Activated CD4-positive, alpha-beta T cell treated with anti-CD3 and anti-CD28 coated beads, Interleukin-2, Interleukin-6, amounts not matched to agents 100 ng/mL and 50 ng/mL, durations not matched to agents 16 hours and 8 hours (primary cell): ENCODE measurements at places on chromosomes 6 and 20.

- DNase-seq: no peak
Observed at GRCh38 chr20:46283426-46284039, 24.8 kb downstream of the CDH22 start.

DNA sequence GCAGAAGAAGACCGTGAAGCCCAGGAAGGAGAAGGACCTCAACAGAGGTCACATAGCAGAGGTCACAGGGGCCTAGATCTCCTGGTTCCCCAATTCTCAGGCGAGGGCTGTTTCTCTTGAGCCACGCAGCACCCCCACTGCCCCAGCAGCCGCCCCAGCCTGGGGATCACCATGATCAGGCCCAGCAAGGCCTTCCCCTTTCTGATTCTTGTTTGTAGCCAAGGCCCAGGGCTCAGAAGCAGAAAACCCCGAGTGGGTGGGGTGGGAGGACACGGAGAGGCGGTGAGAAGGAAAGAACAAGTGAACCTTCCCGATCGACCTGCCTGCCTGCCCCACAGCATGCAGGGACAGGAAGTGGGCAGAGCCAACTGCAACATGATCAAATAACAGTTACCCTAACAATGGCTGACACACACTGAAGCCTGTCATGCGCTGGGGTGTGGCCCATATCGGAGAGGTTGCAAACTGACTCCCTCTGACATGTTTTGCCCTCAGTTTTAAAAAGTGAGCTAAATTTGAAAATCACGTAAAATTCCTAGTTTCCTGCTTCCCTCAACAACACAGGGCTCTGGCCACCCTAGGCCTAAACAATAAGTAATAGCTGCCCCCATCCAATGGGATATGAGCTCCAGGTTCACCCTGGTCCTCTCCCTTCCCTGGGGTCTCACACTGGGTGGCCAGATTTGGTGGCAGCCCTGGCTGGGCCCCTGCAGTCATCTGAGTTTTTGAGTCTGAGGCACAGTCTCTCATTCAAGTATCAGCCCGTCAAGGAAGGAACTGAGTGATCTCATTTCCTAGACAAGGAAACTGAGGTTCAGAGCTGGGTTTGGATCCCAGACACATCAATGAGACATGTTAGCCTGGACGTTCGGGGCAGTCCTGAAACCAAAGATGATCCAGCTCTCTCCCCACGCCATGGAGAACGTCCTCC is 6.5 kb downstream of the PEDS1 start:
- peak; percentile 83 for DNase-seq

DNA sequence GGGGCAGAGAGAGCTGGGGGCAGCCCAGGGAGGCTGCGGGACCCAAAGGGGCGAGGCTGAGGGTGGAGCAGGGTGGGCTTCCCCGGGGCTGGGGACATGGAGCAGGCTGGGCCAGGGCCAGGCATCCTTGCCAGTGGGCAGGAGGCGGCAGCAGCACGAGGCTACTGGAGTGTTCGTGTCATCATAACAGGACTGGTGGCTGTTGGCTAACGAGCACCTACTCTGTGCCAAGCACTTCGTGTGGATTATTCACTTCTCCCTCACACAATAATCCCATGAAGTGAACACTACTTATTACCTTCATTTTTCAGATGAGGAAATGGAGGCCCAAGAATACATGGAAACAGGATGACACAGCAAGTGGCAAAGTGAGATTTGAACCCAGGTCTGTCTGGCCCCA is 41.7 kb downstream of the GRM4 start:
- DNase-seq: no peak

GRCh38 chr6:81666481-81666880 is 86.0 kb downstream of the TENT5A start:
- no peak for DNase-seq

- DNase-seq: peak; percentile 85
Observed at GRCh38 chr6:24743265-24743943, 24.4 kb upstream of the C6orf62 start.

- no peak for DNase-seq
Observed at GRCh38 chr6:104396077-104396476, 463.6 kb downstream of the HACE1 start.

- DNase-seq: peak; percentile 83
Observed at GRCh38 chr6:159134701-159135364, 34.4 kb upstream of the FNDC1 start.

DNA sequence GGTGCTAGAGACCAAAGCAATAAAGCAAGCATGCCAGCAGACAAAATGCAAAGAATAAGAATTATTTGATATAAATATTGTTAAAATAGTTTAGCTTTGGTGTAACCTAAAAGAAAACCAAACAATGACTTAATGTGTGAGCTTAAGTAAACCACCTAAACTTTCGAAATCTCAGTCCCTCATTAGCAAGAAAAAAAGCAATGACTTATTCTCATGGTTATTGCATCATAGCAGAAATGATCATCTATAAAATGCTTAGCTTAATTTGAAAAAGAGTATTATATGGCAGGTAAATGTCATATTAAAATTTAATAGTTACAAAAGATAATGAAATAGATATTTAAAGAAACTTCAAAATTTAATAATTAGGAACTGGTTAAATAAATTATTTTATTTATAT is 1395.7 kb upstream of the EYS start:
- no peak for DNase-seq

GRCh38 chr20:63830841-63831588 is at the start of gene ZBTB46:
Gene ZBTB46, minus strand, starts transcription at chr20:63831264. Its CDS starts 40,507 bp downstream, at chr20:63790757.
- peak; percentile 44 for DNase-seq

GRCh38 chr6:166658115-166658791 is 31.2 kb upstream of the RPS6KA2 start:
- DNase-seq: no peak

DNA sequence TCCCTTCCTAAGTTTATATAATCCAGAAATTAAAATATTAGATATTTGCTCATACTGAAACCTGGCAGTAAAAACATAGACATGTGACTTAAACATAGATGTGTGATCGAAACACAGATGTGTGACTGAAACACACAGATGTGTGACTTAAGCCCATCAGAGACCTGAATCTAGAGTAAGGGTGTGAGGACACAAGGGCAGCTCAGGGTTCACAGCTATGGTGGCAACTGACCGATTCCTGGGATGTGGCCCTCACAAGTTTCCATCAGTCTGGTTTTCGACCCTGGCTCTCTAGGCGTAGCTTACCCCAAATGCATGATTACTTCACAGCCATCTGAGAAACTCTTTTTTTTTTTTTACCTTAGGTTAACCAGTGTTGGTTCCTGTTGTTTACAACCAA is 137.0 kb downstream of the NRN1 start:
- DNase-seq: no peak

GRCh38 chr6:82006027-82006738 is 241.4 kb downstream of the IBTK start:
- peak; percentile 34 for DNase-seq

GRCh38 chr6:167469672-167470071 is 144.8 kb downstream of the TTLL2 start:
- no peak for DNase-seq

- DNase-seq: no peak
Observed at GRCh38 chr6:142675517-142675916, 269.5 kb downstream of the HIVEP2 start.

DNA sequence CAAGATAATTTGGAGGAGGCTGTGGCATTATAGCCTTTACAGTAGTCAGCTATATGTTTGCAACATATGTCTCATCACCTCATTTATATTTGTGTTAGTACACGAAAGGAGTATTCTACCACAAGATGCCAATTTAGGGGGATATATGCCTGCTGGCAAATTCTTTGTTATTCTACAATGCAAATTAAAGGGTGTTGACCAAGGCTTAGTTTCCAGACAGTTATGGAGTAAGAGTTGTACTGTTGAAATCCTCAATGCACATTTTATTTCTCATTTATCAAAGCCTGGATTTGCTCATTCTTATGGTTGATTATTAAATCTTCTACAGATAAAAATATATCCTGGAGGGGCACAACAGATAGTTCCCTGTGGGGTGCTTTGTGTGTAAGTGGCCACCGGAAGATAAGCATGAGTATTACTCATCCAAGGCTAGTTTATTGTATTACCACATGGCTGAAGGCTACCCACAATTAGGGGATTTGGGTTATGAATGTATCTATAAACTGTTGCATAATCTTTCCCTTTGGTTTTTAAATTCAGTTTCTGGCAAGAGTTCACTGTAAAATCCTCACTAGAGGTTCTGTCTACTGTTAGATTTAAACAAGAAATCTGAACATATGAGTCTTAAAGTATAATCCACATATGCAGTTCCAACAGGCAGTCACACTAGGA is 9.0 kb downstream of the CST9 start:
- no peak for DNase-seq

DNA sequence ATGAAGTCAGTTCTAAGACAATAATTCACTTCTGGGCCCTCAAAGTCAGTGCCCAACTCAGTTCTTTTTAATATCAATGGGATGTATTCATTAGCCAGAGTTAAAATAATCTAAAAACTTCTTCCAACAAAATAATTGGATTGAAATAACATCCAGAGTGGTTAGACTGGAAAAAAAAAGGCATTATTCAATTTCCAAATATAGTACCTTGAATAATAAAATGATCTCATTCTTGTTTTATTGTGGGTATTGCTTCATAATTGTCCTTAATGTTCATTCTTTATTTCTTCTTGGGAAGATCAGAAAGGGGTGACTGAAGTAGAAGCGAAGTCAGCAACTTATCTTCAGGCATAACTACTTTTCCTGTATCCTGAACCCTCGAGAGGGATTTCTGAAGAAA is 85.1 kb upstream of the JARID2 start:
- DNase-seq: no peak

GRCh38 chr20:44402391-44403193 is 47.1 kb downstream of the HNF4A start:
- no peak for DNase-seq

DNA sequence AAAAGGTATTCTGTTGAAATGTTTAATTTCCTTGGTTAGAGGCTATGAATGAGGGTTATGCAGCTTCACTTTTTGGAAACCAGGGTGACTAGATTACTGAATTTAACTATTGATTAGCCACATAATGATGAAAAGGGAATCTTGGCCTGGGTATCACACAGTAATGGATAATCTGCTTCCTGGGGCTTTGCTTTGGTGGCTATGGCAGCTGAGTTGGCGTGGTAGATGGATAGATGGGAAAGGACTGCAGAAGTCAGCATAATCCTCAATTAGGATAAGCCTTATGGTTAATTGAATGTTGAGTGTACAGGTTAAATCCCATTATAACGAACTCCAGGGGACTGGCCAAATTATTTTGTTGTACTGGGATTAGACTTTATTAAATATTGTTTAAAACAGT is 5.2 kb downstream of the NCOA3 start:
- no peak for DNase-seq

- peak; percentile 66 for DNase-seq
Observed at GRCh38 chr6:44264154-44265006, 971 bp downstream of the NFKBIE start.

GRCh38 chr20:61660559-61660958 is 405.1 kb downstream of the TAF4 start:
- DNase-seq: no peak

- DNase-seq: no peak
Observed at GRCh38 chr6:162471842-162472241, 255.7 kb downstream of the PRKN start.

- DNase-seq: no peak
Observed at GRCh38 chr6:149451376-149452036, 33.3 kb downstream of the ZC3H12D start.

DNA sequence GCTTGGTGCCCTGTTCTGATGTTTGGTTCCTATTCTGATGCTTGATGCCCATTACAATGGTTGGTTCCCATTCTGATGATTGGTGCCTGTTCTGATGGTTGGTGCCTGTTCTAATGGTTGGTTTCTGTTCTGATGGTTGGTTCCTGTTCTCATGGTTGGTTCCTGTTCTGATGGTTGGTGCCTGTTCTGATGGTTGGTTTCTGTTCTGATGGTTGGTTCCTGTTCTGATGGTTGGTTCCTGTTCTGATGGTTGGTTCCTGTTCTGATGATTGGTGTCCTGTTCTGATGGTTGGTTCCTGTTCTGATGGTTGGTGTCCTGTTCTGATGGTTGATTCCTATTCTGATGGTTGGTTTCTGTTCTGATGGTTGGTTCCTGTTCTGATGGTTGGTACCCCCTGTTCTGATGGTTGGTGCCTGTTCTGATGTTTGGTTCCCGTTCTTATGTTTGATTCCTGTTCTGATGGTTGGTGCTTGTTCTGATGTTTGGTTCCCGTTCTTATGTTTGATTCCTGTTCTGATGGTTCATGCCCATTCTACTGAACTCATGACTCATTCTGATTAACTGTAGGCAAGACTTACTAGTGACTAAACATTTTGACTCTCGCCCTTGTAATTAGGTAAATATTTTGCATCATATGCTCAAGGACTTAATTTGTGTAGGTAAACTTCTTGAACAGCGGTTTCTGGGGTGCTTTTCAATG is 146.2 kb downstream of the DLL1 start:
- no peak for DNase-seq

- peak; percentile 51 for DNase-seq
Observed at GRCh38 chr6:115891111-115891669, 169.5 kb downstream of the FRK start.

- DNase-seq: no peak
Observed at GRCh38 chr6:67971812-67972211, 663.3 kb upstream of the ADGRB3 start.

GRCh38 chr6:43129434-43130194 is 41.5 kb upstream of the SRF start:
- DNase-seq: peak; percentile 18

GRCh38 chr6:163733061-163733460 is 318.5 kb downstream of the QKI start:
- DNase-seq: no peak

DNA sequence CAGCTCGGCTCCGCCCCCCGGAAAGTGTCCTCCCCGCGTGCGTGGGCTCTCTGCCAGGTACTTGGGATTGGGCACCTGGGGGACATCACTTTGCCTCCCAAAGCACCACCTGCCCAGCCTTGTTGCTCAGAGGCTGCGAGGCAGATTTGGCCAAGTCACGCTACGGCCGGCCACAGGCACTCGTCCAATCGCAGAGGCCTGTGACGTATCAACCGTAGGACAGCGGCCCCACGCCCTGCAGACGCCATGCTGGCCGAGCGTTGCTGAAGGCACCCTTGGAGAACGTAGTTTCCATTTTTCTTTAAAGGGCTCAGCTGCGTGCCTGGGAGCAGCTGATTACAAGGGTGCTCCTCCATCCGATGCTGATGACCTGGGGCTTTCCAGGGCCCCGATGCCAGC is 3.1 kb downstream of the NTSR1 start:
- no peak for DNase-seq
